ENCODE measurements at places on chromosomes 5 and 9.

DNA sequence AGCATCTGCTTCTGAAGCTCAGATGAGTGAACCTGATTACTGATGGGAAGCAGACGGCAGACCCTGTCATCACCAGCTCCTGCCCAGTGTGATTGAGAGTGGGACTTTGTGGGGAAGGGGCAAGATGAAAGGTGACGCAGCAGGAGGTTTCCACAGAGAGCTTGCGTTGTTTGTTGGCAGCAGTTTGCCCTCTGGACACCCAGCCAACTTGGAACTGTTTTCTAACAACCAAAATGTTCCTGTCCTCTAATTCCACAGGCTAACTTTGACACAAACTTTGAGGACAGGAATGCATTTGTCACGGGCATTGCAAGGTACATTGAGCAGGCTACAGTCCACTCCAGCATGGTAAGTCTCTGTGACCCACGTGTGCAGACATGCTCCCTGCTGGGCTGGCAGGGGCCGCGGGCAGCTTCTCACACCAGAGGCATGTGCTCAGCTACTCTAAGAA is 20.9 kb downstream of the CYFIP2 start:
- DNase-seq: no peak

DNA sequence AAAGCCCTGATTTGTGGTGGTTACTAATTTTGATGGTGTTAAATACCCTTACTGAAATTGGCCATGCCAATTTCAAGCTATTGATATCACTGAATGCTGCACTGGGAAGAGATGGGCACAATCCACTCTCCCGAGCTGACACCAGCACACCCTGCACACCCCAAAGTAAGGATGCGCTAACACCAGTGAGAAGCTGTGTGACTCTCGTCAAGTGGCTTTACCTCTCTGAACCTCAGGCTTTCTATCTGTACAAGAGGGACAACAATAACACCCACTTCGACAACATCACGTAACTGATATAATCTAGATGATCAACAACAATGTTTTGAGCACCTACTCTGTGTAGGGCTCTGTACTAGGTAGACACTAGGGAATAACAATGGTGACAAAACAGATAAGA is 8.0 kb upstream of the AKNA start:
- no peak for DNase-seq

GRCh38 chr9:97560851-97561250 is 59.4 kb downstream of the TMOD1 start:
- DNase-seq: no peak

GRCh38 chr9:9112001-9112720 is 1312.6 kb upstream of the DMAC1 start:
- DNase-seq: no peak

DNA sequence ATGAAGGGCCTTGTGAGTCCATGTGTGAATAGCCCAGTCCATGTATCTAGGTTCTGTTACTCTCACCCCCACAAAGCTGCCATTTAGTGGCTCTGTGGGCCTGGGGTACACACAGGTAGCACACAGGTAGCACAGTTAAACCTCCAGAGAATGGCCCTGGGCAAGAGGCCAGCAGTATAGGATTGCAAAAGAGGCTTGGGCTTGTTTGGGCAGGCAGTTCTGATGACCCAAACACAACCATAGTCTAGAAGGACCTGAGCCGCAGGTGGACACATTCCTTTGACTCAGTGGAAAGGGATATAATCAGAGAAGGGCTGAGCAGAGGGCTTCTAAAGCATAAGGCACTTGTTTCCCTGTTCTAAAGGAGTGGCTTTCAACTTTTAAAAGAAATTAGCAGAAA is 326.8 kb upstream of the SGCD start:
- DNase-seq: no peak

DNA sequence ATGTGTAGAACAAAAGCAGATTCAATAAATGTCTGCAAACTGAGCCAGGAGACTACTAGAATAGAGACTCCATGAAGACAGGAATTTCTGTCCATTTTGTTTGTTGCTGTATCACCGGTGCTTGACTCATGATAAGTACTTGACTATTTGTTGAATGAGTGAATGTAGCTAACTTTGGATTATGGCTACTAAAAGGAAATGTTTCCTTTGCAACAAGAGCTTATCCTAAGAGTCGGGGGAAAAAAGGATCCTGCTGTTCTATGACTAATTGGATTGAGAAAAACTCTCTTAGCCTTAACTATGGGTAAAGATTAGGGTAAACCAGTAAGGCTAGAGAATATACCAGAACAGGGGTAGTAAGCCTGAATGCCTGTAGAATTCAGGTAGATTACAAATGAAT is 3.5 kb downstream of the PAIP1 start:
- DNase-seq: no peak

DNA sequence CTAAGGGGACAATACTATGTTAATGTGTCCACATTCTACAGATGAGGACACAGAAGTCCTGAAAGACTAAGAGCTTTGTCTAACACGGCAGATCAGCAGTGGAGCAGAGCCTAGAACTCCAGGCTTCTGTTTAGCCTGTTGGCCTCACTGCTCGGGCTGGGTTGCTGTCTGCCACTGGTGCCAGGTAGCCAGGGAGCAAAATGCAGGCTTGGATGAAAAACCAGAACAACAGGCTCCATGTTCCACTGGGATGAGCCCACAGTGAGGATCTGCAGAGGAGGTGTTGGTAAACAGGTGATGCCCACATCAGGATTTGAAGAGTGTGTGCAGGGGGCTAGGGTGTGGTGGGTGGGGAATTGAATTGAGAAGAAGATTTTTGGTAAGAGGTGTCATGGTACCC is 114.0 kb upstream of the TBC1D2 start:
- DNase-seq: no peak

- DNase-seq: no peak
Measured at GRCh38 chr5:124889486-124889825, 143.0 kb upstream of the ZNF608 start.

DNA sequence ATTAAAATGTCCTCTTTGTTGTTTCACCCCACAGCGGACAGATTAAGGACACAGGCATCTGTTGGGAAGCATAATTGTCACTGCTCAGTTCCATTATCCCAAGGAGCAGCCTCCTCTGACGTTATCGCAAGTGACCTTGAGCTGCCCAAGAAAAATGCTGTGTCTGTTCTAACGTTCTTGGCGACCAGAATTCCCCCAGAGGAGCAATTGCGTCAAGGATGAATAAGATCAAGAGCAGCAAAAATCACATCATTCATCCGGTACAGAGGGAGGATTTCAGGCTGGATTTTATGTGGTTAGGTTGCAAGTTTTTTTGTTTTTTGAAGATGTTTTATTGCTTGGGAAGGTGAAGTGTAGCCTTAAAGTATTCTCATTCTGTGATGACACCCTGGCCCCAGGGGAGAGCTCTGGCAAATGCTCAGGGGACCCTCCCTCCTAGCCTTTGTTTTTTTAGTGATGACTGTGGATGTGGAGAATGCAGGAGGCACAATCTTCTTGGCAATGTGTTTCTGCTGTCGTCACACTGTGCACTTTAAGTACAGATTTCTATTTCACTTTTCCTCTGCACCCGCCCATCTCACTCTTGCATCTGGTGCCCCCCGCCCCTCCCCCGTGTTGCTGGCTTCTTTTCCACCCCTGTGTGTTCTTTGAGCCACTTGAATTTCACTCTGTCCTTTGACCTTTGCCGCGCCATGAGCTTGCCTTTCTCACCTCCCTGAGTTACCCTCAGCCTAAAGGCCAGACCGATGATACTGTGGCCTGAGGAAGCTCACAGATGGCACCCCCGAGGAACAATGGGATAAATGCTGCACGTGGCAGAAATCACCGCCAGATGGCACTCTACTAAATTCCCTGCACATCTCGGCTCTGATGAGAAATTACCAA is 308.5 kb downstream of the RAB3C start:
- DNase-seq: peak; percentile 58

DNA sequence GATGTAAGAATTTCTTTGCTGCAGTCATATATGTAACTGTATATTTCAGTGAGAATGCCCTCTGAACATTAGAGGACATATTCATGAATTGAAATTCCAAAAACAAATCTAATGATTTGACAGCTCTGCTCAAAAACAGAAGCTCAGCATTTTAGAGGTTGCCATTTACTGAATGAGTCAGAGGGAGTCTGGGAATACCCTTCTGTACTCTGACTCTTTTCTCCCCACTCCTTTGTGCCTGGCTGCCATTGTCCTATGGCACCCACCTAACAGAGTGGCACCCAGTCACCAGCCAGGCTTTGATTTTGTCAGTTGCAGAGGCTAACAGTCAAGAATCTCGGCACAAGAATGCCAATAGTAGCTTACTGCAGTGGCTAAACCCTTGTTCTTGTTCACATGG is 133.6 kb downstream of the ATG10 start:
- no peak for DNase-seq

DNA sequence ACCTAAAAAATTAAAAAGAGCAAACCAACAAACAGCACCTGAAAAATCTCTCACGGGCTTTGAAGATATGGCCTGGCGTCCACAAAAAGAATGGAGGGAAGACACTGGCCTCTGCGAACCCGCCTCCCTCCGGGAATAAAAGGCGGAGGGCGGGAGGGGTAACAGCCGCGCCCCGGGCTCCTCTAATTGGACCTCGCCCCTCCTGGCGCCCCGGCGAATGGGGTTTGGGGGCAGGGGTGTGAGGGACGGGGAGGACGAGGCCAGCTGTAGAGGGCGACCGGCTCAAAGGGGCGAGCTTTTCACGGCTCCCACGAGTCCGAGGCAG is 753 bp downstream of the FANCC start:
- DNase-seq: no peak

GRCh38 chr5:133275631-133276030 is 223.8 kb downstream of the HSPA4 start:
- DNase-seq: no peak

DNA sequence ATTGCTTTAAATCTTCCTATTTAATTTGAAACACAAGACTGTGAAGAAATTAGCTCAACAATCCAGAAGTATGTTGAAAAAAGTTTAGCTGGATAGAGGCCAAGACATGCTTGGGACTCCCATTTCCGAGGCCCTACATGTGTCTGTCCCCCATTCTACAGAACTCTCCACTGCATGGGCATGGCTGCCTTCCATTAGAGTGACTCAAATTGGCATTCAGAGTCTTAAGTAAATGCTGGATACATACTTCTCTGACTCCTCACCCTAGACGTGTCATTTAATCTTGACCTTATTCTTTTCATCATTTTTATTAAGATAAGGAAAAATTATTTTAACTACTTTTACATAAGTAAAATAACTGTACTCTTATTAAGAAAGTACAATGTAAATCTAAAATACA is 530.4 kb upstream of the CDH9 start:
- no peak for DNase-seq

DNA sequence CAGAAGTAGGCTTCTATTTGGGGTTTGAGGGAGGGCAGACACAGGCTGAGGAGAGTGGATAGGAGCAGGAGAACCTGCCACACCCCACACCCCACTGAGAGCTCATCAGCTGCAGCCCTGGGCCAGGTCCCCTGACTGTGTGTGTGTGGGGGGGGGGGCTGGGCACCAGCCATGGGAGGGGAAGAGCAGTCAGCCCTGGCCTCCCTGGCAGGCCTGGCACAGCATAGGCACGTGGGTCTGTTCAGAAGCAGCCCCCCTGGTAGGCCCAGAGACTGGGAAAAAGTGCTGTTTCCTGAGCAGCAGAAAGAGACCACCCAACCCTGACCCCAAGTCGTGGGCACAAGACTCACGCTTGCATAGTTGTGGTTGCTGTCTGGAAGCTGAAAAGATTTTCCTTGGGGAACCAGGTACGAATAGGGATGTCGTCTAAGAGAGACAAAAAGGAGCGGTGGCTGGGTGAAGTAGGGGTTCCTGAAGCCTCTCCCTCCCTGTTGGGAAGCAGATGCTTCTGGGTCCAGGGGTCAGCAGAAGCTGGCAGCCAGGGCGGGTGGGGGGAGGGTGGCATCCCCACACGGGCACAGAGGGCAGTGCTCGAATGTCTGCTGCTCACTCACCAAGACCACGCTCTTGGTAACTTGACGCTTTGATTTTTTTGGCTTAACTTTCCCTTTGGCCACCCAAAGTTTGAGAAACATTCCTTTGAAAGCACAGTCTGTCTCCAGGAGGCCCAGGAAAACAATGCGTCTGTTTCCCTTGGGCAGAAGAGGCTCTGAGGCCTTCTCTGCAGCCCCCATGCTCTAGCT is 2.9 kb downstream of the NSMF start:
- DNase-seq: peak; percentile 31

DNA sequence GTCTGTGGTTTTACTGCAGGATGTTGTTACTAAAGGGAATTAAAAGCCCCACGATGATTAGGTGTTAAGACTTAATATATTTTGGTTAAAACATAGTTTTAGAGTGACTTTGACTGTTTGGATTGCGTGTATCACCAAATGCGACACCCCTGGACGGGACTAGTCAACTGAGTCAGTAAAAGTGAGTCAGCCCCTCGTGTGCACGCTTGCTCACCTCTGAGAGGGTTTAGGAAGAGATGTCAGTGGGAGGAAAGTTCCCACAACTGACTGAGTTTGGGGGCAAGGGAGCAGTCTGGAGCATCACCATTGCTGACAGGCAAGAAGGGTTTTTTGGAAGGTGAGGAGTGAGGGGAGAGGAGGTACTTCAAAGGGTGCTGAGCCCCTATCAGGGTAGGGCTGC is 14.4 kb upstream of the DMRT3 start:
- DNase-seq: no peak

DNA sequence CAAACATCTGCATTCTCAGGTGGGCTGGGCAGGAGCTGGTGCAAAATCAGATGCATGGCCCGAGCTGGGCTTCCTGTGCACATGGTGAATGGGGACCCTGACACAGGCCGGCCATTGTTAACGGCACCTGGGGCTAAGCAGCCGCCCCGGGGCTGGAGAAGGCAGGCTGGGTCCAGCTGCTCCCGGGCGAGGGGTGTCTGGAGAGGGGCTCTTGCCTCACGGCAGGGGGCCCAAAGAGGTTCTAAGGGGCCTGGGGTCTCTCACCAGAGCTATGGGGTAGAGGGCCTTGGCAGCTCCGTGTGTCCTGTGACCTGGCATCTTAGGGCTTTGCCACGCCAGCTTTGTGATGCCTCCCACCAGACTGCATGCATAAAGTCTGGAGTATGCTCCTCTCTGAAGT is 5.1 kb upstream of the QSOX2 start:
- no peak for DNase-seq

- DNase-seq: no peak
Measured at GRCh38 chr5:64637837-64638443, 52.4 kb upstream of the SHISAL2B start.

DNA sequence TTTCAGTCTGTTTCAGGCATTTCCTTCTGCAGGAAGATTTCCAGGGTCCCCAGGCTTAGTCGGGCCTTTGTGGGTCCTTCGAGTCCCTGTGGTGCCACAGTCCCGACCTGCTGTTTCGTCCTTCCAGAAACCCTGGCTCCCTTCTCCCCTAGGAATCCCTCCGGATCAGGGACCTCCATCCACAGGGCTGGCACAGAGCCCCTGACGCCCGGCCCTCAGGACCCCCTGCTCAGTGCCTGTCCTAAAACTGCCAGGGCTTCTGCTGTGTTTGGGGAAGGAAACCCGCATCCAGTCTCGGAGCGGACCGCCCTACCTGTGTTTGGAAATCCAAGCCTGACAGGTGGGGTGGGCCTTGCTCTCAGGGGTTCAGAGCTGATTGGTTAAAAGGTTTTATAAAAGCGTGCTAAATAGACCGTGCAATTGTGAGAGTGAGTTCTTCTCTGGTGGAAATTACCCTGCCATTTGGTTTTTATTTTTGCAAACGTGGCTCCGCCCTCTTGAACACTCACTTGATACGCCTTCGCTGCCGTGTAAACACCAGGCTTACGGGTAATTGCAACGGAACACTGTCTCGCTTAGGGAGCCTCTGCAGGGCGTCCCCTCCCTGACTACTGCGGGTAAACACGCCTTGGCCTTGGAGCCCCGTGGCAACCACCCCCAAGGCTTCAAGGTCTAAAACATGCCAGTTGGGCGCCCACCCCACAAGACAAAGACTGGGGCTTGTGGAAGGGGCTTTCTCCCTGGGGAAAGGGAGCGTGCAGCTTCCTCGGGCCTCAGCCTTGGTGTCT is 121.2 kb downstream of the PHF2 start:
- no peak for DNase-seq

- DNase-seq: no peak
Measured at GRCh38 chr9:106893088-106893487, 30.1 kb downstream of the ZNF462 start.
